ENCODE measurements at places on chromosomes 7 and 10.

DNA sequence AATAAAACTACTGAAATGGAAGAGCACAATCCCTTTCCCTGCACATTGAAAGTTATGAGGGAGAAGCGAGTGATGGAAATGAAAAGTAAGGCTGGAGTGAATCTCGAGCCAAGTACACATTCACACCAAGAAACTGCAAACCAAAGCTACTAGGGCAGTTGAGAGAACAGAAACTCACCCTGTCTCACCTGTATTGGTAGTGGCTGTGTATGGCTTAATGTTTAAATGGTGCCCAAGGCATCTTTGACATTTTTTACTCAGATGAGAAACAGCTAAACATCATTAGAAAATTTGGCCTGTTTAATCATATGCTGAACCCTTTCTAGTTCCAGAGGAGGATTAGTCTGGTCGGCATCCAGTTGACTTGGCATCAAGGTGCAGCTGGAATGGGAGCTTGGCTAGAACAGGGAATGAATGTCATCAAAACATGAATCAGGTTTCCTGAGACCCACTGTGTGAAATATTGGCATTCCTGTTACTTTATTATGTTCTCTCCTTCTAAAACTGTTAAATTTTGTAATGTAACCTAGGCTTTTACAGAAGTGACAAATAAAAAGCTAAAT lies 840.8 kb downstream of the GRM8 start:
- no peak for DNase-seq

DNA sequence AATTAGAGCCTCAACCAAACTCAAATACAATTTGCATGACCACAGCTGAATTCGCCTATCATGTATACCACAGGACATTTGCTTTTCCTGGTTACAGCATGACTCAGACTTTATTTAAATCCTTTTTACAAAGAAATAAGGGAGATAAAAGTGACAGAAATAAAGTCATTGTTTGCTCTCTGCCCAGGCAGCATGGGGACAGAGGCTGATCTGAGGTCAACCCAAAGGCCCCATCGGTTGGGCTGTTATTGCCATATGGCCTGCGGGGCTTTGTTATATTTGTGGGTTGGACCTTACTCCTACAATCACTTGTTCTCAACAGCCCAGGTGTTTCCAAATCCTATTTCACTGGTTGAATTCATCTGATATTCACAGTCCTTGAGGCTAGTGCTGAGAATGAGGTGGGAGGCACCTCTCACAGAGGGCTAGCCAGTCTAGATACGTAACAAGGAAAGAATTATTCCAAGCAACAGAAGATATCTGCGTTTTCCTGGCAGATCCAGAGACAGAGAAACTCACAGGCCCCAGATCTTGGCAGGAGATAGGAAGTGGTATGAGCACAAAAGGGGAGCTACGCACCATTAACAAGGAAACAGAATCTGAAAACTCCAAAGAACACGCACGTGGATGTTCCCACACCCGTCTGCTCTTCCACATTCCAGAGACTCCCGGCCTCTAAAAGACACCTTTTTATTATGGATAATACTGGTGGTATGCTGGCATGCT lies 117.3 kb downstream of the HIPK2 start:
- DNase-seq, result no peak

DNA sequence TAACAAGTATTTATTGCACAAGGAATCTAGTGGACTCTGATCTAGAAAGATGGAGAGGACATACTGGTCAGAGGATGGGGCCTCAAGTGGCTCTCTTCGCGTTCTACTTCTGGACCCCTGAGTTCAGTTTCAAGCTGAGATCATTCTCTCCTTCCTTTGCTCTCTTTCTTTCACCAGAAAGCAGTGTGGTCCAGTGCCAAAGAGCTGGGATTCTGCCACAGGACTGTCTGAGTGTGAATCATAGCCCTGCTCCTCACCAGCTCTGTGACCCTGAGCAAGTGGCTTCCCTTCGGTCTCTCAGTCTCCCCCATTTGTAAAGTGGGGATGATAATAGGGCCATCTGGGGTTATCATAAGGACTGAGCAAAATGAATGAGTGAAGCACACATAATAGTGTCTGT lies 715.2 kb downstream of the SUGCT start:
- DNase-seq, result no peak

DNA sequence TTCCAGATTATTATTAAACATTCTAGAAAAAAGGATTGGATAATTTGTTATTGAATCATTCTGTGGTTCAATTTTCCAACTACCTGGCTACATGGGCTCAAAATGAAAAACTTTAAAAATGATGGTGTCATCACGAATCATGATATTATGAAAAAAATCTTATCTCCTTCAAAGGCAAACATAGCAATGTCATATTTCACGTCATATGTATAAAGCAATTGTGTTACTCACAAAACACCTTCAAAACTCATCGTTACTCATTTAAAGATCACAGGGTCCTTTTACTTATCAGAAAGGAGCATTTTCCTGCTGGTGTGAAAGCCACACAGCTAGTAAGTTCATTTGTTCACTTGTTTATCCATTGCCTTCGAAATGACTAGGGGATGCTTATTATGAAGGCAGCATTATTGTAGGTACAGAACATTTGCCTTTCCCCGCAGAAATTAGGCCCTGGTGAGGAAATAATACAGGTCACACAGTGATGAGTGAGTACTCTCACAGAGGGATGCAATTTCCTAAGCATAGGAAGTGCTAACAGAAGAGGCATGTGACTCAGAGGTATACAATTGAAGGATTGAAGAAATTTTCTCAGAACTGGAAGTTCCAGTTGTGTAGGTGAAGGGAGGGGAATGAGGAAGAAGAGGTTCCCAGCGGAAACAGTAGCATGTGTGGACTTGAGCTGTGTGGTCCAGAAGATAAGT lies 478.7 kb downstream of the INHBA start:
- no peak for DNase-seq

DNA sequence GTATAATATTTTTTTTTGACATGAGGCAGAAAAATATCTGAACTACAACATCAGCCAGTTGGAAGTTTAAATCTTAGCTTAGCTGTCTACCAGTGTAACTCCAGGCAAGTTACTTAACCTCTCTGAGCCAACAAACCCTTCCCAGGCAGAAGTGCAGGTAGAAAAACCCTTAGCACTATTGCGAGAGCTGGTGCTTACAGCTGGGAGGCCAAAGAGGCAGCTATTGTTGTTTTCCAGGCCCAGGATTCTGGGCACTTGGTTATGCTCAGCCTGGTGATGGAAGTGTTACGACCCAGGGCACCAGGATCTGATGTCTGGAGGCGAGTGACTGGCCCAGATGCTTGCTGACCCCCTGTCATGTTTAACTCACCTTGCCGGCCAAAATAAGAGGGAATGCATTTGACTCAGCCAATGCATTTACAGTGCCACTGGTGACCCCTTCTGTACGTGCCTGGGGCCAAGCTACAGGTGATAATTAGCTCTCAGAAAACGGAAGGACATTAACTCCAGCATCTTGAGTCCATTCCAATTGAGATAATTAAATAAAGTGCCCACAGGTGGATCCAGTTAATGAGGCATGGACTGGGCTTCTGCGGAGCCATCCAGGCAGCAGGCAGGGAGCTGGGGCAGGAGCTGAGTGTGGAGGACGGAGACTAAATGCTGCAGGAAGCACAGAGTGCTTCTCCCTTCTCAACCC lies 126.5 kb upstream of the HABP2 start:
- no peak for DNase-seq

DNA sequence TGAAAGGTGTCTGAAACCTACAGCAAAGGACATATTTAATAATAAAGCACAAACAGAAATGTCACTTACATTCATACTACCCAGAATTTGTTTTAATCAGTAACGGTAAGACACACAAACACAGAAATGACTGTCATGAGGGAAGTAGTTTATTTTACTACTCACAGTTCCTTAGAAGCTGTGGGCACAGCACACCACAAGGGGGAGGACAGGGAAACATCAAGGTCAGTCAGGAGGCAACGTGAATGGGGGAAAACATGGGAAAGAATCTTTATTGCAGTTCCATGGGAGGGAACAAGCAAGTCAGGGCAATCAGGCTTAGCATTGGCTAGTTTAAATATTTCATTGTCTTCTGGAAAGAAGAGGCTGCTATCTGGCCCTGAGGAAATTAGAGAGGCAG lies 123.8 kb upstream of the PDSS1 start:
- no peak for DNase-seq

GRCh38 chr10:75223507-75223906 lies 12.2 kb downstream of the COMTD1 start:
- no peak for DNase-seq

DNA sequence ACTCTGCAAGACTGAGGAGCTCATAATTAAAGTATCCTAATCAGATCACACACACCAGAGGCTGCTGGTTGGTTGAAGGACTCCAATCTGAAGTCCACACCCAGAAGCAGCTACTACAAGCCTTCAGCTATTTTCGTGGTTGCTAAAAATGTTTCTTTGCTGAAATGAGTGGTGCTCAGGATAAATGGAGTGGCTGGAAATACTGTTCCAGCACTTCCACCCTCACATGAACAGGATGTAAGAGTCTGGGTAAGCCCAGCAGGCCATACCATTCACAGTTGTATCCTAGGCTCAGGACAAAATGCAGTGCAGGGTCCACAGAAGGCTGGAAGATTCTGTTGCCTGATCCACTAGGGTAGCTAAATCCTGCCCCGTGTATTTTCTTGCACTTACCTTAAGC lies 34.1 kb downstream of the AFAP1L2 start:
- no peak for DNase-seq

GRCh38 chr10:95247881-95248583 lies 42.8 kb downstream of the PDLIM1 start:
- DNase-seq, result no peak

GRCh38 chr10:126201603-126202002 lies 186.7 kb downstream of the ADAM12 start:
- no peak for DNase-seq

DNA sequence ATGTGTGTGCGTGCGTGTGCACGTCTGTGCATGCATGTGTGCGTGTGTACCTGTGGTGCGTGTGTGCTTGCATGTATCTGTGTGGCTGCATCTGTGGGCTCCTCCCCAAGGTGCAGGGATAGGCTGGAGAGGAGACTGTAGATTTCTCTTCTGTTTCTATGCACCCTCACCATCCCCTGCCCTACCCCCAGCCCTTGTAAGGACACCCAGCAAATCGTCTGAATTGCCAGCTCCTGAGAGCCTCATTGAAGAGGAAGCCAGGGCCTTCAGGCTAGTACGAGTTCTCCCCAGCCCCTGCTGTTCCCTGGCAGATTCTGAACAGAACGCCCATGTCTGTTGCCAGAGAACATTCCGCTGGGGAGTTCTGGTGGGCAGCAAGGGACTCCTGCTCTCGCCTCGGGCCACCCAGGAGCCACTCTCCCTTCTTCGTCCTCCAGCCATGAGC lies 17.0 kb upstream of the TRIM8 start:
- DNase-seq, result no peak

DNA sequence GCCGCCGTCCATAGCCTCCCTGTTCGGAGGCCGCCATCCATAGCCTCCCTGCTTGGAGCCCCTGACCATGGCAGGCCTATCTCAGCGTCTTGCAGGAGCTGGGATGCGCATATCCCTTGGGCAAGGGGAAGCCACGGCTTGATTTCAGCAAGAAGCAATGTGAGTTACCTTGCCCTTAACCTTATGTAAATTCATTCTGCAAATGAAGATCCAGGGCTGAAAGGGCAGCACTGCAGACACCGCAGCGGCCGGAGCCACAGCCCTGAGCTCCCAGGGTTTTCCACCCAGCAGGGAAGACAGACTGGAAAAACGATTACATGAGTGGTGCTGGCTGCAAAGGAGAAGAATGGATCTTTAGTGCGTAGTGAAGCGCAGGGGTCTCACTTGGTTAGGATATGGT lies 95.8 kb downstream of the SEC61G start:
- no peak for DNase-seq

DNA sequence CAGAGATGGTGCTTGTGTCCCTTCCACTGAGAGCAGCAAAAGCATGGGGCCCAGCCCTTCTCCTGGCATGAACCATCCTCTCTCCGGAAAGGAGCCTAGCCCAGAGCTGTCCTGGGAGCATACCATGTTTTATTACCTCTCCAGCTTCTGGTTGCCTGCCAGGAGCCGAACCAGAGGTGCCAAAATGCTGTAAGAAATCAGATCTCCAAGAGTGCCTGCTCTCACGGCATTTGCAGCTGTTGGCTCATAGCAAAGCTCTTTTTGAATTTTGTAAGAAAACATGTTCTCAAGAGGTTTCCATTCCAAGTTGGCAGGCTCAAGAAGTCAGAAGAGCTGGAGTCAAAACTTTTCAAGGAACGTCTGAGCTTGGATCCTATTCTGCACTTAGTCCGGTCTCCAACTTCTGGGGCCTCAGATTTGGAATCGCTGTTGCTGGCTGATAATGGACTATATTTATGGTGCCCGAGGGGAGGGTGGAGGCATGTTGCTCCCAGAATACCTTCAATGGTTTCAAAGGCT lies 211.7 kb upstream of the MKI67 start:
- no peak for DNase-seq

DNA sequence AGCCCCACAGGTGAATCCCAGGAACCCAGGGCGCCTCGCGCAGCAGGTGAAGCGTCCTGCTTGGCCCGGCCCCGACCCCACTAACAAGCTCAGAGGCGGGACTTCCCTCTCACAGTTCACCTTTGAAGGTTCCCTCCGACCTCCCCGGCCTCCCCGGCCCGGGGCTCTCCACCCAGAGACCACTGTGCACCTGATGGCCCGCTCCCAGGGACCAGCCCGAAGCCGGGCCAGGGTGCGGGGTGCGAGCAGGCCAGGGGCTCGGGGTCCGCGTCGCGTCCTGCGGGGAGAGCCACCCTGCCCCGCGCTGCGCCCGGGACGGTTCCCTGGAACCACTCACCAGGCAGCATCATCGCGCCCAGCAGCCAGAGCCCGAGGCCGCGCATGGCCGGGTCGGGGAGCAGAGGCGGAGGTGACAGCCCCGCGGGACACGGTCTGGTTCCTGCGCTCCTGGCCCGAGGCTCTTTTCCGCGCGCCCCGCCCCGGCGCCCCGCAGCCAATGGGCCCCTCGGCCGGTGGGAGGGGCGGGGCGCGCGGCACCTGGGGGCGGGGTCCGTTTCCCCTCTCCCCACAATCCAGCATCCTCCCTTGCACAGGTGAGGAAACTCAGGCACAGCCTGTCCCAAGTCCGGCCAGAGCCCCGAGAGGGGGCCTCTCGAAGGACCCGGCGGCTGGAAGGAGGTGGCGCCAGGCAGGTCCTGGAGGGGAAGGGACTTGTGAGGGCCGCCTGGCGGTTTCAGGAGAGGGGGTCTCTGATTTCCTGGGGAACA lies at the start of gene ADAM8:
Gene ADAM8 (minus strand): TSS at position 434 of the 767 bp plus-strand sequence. CDS start 51 bp downstream, at position 383.
- DNase-seq, result peak; percentile 46

GRCh38 chr10:55628260-55628701 lies 732.8 kb downstream of the ZWINT start:
- DNase-seq, result no peak

- DNase-seq, result no peak
These were observed 2.4 kb downstream of the TMEM72 start for GRCh38 chr10:44913350-44914081.

GRCh38 chr10:101467286-101467770 lies 113.4 kb downstream of the BTRC start:
- no peak for DNase-seq

GRCh38 chr10:77602231-77602912 lies 35.2 kb downstream of the KCNMA1 start:
- DNase-seq, result no peak

DNA sequence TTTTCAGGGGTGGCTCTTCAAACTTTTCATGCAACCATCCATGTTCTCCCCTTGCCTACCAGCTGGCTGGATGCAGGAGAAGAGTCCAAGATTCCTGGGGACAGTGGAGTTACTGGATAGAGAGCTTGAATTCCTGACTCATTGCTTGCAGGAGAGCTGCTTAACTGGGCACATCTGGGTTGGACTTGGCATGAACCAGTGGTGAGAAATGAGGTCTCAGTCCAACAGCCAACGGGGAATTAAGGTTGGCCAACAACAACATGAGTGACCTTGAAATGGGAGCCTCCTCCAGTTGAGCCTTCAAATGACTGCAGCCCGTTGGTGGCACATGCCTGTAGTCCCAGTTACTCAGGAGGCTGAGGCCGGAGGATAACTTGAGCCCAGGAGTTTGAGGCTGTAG lies 58.1 kb upstream of the OPN4 start:
- no peak for DNase-seq

Data from stimulated activated CD8-positive, alpha-beta memory T cell treated with anti-CD3 and anti-CD28 coated beads, Interleukin-12 subunit alpha, Interleukin-12 subunit beta, amount 100 ng/mL, for 1 hour (primary cell).